ENCODE measurements at places on chromosomes 2 and 18.

DNA sequence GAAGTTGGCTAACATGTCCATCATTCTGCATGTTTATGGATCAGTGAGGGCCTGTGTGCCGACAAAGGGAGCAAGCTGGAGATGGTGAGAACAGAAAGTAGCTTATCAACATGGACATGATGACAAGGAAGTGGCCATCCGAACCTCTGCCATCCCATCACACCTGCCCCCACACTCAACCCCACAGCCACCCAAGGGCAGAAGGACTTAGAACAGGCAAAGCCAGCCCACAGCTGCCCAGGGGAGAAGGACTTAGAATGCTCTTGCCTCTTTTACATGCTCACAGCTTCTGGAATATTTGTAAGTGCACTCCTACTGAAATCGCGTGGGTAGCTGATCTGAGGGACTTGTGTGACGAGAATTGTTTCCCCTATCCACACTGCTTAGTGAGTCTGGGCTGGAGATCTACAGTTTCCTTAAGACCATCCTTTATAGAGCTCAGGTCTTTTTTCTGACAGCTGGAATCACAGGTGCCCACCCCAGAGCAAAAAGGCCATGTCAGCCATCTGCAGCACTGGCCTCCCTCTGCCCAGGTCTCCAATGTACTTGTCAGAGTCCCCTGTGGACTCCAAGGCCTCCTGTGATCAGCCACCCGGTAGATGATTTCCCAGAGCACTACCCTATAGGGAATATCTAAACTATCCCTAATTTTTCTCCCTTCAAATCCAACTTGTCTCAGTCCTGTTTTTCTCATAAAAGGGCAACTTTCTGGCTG is 154.1 kb downstream of the SMAD7 start:
- no peak for DNase-seq

- DNase-seq, result no peak
Observed at GRCh38 chr2:99079226-99079625, 62.3 kb upstream of the C2orf15 start.

DNA sequence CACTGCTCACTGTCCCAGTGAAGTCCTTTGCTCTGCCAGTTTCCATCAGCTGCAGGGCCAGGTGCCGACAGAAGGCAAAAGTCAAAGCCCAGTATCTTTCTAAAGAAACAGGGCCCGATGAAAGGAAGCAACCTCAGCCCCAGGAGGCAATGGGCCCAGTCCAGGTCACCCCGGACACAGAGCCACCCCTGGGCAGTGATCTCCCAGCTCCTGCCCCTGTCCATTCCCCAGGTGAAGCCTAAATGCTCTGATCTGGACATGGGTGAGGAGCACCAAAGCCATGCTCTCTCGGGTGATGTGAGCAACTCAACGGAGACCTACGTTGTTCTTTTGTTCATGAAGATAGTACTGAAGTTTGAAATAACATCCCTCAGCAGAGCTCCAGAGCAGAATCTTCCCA is 61.6 kb downstream of the HDAC4 start:
- DNase-seq, result no peak

GRCh38 chr2:223523551-223524001 is 78.6 kb downstream of the SCG2 start:
- DNase-seq, result no peak

DNA sequence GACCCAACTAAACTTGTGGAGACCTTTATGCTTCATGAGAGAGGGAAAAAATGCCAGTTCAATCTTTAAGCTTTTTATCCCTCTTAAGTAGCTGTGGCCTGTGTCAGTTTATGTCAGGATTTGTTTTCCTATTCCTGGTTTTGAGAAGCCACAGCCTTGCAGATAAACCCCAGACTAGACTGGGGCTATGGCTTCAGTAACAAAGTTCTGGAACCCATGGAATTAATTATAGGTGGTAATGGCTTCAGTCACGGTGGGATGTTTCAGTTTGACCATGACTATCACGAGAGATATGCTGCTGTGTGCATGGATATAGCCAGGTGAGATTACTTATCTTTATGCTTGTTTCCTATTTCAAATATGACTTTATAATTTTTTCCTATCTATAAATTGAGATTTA is 134.8 kb downstream of the RAPGEF4 start:
- no peak for DNase-seq

GRCh38 chr2:179953359-179953758 is 53.7 kb downstream of the CWC22 start:
- DNase-seq, result no peak

GRCh38 chr2:178819992-178820391 is 12.8 kb upstream of the TTN start:
- no peak for DNase-seq

GRCh38 chr2:237648016-237648381 is 20.6 kb downstream of the LRRFIP1 start:
- DNase-seq, result no peak

GRCh38 chr2:23760736-23761135 is 166.2 kb downstream of the ATAD2B start:
- no peak for DNase-seq

DNA sequence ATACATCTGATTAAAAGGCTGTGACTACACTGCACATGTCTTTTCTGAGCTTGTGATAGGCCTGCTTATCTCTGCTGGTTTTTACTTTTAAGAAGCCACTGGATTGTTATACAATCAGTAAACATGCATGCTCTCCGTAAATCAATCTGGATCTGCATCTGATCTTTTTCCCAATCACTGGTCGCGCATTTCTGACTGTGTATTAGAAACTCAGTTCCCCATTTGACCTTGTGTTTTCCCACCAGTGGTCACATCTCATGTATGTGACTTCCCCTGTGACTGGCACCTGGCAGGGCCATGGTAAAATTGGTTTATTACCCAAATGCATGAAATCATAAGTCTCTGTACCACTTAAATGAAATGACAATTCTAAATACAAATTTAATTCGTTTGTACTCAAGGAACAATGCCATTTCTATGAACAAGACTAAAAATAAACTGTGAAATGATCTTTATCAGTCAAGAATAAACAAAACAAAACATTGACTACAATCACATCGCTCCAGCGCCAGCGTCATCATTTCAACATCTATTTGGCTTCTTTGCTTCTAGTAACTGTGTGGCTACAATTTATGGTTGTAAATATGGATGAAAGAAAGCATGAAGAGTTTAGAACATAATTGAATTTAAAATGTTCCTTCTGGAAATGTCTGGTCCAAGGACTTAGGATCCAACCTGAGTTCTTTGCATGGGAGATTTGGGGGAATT is 396.6 kb upstream of the TRIB2 start:
- DNase-seq, result no peak

DNA sequence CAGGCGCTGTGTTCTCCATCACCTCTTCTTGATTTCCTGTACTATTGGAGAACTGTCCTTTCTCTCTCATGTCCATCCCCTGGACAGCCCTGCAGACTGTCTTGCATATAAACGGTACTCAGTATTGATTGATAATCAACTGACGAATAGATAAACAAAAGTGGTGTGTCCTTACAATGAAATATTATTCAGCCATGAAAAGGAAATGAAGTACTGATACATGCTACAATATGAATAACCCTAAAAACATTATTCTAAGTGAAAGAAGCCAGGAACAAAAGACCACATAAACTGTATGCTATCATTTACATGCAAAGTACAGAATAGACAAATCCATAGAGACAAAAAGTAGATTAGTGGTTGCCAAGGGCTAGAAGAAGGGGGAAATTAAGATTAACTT is 77.6 kb downstream of the SDC1 start:
- no peak for DNase-seq

- no peak for DNase-seq
Observed at GRCh38 chr2:172242471-172242870, 139.8 kb upstream of the DLX2 start.

DNA sequence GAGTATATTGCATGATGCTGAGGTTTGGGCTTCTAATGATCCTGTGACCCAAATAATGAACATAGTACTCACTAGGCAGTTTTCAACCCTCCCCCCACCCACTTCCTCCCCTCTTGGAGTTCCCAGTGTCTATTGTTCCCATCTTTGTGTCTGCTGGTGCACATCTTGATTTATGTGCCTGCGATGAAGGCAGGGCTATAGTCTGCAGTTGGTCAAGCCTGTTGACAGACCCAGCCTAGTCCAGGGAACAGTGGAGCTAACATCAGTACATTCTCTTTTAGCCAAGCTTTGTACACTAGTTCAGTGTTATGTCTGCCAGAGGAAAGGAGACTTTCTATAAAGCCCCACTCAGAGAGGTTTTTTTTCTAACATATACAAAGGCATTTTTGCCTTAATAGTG is 287.6 kb downstream of the CPS1 start:
- DNase-seq, result no peak

GRCh38 chr2:30691091-30691947 is 115.9 kb downstream of the CAPN13 start:
- no peak for DNase-seq

- no peak for DNase-seq
Observed at GRCh38 chr2:135154962-135155361, 102.9 kb downstream of the RAB3GAP1 start.

GRCh38 chr2:178315488-178315948 is 121.2 kb downstream of the OSBPL6 start:
- no peak for DNase-seq

DNA sequence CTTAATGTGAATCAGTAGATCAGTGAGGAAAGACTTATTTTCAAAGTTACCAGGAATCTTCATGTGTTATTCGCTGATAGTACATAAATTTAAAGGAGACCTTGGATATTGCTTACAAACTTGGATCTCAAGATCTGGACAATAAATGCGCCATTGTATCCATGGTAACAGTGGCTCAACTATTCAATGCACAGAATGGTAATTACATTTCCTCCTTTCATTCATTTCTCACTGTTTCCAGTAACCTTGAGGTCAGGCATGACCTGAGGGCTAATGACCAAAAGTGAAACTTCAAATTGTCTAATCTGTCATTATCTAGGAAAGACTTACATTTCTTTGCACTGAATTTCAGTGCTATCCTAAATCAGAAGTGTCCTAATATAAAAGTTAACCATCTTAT is 8.1 kb downstream of the LRP2 start:
- DNase-seq, result no peak

GRCh38 chr18:59576541-59577385 is 120.5 kb downstream of the CCBE1 start:
- no peak for DNase-seq

DNA sequence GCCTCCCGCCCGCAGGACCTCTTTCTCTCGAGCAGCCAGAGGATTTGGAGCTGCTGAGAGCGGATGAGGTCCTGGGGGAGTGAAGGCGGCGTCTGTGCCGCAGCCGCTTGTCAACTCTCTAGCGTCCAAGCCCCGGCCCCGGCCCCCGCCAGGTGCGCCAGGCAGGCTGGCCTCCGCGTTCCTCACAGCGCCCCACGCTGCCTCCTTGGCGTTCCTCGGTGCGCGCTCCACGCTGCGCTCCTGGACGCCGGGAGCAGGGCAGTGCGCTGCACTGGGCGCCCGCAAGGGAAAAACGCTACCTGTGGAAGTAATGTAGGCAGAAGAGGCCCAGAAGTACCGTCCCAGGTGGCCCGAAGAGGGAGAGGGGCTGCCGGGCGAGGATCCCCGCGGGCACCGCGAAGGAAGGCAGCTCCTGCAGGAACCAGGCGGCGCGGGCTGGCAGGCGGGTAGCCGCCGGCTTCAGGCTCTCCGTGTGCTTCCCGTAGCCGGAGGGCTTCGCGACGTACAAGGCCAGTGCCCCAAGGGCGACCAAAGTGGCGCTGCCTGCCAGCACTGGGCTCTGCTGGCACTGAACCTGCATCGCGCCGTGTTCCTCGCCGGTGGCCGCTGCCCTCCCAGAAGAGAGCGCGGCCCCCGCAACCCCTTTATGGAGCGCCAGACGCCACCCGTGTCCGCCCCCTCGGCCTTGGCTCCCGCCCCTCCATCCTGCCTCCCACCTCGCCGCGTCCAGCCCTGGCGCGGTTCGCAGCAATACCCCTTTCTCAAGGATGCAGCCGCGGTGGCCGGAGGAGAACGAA is at the start of gene SRD5A2:
TSS of gene SRD5A2 (minus strand) at position 618 of the 797 bp plus-strand sequence. CDS start at position 580, 38 bp downstream.
- DNase-seq, result no peak

DNA sequence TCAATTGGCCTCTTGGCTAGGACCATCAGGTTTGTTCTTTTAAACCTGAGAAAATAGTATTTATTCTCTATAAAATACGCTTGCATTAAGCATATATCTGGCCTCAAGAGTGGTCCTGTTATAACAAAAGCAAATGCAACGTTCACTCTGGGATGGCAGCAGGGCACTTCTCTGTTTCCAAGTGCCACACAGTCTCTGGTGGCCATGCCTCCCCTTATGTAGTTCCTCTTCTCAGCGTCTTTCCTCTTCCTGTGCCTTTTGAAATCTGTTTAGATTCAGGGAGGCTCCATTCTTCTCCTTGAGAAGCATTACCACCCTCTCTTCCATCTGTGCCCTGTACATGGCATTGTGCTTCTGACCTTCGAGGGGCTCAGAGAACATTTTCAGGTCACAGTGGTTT is 51.9 kb downstream of the TSHZ1 start:
- DNase-seq, result no peak

DNA sequence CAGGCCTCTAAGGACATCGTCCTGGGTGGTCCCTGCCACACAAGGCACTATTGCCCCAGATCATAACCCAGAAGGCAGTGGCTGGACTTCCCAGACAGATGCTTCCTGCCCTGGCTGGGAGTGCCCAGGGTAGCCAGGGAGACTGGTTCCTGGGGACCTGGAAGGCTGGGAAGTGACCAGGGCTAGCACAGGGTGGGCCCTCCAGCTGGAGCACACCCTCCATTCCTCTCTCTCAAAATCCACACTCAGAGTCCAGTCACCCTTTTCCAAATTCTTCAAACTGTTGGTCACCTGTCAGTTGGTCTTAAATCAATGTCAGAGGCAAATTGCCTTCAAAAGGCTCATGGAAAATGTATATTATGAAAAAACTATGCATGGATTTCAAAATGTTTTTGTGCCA is 11.6 kb upstream of the TUBB6 start:
- DNase-seq, result no peak

DNA sequence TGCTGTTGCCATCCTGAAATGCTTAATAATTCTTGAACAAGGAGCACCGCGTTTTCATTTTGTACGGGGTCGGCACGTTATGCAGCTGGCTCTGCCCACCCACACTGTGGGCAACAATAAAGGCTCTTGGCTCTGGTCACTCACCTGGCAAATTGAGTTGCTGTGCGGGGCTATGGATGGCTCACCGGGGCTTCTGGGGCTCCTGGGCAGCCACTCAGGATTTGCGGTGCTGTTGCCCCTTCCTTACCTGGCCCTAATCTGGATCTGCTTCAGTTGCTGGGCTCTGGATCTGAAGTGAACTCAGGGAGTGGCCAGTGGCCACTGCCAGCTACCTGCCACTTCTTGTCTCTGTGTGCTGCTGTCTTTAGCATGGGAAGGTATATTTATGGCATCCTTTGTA is 22.7 kb downstream of the RHOB start:
- DNase-seq, result no peak

GRCh38 chr2:3871002-3871401 is 167.6 kb downstream of the DCDC2C start:
- no peak for DNase-seq

DNA sequence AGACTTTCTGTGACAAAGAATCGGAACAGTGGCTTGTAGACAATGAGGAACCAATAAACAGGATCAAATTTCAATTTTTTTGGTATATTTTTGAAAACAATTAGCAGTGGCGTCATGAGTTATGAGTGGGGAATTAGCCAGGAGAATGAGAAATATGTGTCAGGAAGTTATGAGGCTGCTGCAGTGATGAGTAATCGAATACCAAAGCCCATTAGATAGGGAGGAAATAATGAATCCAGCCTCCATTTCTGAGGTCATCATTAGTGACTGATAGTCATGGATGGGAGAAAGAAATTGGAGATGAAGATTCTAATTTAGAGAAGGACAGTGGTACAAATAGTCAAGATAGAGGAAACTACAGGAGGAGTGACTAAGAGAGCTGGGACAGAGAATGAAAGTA is 673.1 kb upstream of the VRK2 start:
- DNase-seq, result no peak

GRCh38 chr2:226687641-226688253 is 111.9 kb downstream of the IRS1 start:
- no peak for DNase-seq
